Neural progenitor cell (in vitro differentiated cells): ENCODE measurements at places on chromosomes 1 and 21. TPM values are rescaled to one million over a fixed set of nuclear protein-coding genes. Genes with fewer than 3 reads are reported as not detected.

DNA sequence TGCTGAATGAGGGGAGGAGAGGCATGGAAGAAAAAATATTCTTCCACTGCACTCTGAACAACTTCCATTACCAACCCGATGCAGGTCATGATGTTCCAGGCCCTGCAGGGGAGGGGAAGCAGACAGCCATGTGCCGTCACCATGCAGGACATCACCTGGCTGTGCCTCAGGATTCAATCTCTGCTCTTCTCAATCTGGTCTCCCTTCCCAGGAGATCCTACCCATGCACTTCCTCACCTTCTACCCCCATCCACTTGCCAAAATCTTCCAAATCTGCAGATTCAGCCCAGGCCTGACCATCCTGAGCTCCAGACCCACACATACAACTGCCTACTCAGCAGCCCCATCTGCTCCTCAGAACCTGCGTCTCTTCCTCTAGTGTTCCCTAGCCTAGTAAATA is 5.8 kb upstream of the PAQR6 start:
- DNase-seq: no peak

DNA sequence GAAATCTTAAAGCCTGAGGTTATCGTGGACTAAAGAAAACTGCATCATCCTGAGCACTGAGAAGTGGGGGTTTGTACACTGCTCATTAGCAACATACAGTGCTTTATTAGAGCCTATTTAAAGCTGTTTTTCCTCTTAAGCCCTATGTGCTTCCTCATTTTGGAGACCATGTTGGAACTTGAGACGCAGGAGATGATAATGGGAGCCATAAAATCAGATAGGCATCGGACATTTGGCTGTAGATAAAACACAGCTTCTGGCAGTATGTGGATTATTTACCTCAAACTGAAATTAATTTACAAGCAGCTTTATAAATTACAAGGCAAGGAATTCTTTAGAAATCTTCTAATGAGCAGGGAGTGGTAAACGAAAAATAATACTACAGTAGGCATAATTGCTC is 147.7 kb upstream of the IVNS1ABP start:
- DNase-seq: no peak

DNA sequence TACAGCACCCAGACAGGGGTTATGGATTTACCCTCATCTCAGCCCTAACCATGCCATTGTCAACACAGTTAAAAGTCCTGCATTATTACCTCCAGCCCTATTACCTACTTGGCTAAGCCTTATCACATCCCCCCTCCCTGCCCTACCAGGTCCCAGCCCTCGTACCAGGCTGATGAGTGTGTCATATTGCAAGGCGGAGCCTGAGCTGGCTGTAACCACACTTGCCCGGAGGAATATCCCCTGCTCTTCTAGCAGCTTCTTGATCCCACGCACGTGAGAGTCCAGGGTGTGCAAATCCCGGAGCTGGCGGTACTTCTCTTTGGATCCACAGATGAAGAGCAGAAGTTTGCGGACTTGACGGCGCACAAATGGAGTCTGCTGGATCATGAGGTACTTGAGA is 87.4 kb downstream of the UBR4 start:
- DNase-seq: no peak

- no peak for DNase-seq
Measured at GRCh38 chr1:211935448-211935970, 99.8 kb downstream of the INTS7 start.

DNA sequence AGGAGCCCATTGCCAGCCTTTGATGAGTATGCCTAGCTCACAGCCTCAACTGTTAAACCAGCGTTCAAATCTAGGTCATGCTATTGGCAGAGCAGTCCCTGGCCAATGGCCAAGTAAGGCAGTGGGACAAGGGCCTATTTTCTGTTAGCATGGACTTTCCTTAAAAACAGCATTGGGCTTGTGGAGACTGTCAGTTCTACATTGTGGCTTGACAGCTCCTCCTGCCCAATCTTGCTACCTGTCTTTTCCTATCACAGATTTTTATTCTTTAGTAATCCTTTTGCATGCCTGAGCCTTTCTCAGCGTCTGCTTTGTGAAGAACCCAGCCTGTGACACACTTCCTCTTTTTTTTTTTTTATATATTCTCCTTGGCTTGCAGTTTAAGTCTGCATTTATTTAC is 56.4 kb downstream of the DIP2A start:
- no peak for DNase-seq

The GRHL3 gene
- total RNA-seq: 1.1 and 1.5 TPM in 2 replicates
